ENCODE measurements at places on chromosomes 1 and 21.

DNA sequence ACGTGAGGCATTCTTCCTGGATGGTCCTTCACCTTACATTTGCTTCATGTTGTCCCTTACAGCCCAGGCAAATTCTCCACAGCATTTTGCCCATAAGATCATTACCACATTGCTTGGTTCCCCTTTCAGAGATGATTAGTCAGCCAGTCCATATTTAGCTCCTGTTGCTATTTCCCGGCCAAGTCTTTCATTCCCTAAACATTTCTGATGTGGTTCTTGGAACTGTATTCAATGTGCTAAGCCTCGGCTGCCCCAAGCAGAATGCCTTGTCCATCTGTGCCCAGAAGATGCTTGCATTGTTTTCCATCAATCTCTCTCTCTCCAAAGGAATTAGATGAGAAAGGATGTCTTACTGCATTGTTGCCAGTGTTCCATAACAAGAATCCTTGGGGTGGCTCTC, 420.9 kb upstream of the CAMK1G start:
- no peak for DNase-seq

DNA sequence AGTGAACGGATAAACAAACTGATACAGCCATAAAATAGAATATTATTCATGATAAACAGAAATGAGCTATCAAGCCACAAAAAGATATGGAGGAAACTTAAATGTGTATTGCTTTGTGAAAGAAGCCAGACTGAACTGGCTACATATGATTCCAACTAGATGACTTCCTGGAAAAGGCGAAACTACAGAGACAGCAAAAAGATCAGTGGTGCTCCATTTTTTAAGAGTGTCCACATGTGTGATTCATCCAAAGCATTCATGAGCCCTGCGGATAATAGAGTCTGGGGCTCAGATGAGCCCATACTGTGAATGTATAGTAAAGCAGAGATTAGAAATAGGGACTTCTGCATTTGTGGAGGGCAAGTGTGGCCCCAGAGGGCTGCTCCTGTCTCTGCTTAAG, 7.8 kb upstream of the TMEM222 start:
- no peak for DNase-seq

DNA sequence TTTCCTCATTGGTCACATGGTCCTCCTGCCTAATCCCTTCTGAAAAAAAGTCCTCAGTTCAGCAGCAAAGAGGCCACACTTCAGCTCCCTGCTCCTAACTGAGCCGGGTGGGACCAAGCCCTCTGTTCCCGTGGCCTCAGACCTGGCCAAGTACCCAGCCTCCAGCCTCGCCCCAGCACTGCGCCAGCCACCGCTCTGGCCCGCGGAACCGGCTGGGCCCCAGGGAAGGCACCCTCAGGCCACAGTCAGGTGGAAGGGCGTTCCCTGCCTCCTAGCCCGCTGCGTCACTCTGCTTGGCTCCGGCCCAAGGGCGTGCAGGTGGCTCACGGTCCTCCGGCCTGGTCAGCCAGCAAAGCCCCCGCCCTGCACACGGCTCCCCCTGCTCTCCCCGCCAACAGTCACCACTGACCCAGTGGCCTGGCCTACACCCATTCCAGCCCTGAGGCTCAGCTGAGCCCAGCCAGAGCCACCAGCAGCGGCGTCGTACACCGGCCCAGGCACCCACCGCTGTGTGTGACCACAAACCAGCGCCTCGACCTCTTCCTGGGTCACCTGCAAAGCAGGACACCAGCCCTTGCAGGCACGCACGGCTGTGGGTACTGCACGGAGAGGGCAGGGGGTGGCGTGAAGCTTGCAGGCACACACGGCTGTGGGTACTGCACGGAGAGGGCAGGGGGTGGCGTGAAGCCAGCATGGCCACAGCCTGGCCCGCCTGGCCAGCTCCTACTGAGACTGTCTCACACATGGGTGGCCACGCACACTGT, 19.4 kb downstream of the NADK start:
- no peak for DNase-seq

DNA sequence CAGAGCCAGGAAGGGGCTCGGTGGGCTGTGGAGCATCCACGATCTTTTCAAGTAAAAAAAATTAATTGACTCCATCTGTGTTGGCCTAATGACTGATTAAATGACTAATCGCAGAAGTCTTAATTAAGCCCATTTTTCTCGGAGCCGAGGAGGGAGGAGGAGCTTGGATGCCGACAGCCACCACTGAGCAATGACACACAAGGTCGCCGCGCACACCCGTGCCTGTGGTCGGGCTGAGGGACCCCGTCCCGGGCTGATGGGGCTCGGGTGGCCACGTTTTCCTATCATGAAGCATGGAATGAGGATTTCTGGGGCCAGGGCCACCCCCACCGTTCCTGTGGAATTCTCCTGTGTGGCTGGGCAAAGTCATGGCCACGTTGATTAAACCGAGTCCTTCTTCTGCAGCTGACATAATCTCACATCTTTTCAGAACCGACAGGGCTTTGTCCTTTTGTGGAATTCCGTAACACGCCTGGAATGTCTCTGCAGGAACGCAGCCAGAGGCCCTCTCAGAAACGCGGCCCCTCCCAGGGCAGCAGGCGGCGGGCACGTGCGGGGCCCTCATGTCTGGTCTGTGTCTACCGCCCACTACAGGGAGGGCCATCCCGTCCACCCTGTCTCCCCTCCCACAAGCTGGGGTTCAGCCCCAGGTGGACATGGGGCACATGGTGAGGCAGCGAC, 60.7 kb downstream of the MORN1 start:
- DNase-seq, result no peak

GRCh38 chr1:178498896-178499675, 2.3 kb upstream of the CLEC20A start:
- no peak for DNase-seq

- no peak for DNase-seq
Observed at GRCh38 chr1:189596197-189596596, 881.5 kb downstream of the BRINP3 start.

- no peak for DNase-seq
Observed at GRCh38 chr21:31142600-31142999, 104.3 kb upstream of the KRTAP19-8 start.

- DNase-seq, result no peak
Observed at GRCh38 chr1:89712420-89712819, 79.5 kb downstream of the LRRC8C start.

GRCh38 chr1:244221991-244222390, 170.9 kb downstream of the ZBTB18 start:
- DNase-seq, result no peak

GRCh38 chr1:206583707-206584648, 28.3 kb downstream of the EIF2D start:
- peak; percentile 51 for DNase-seq

GRCh38 chr1:225882694-225883615, 775 bp upstream of the TMEM63A start:
- no peak for DNase-seq

DNA sequence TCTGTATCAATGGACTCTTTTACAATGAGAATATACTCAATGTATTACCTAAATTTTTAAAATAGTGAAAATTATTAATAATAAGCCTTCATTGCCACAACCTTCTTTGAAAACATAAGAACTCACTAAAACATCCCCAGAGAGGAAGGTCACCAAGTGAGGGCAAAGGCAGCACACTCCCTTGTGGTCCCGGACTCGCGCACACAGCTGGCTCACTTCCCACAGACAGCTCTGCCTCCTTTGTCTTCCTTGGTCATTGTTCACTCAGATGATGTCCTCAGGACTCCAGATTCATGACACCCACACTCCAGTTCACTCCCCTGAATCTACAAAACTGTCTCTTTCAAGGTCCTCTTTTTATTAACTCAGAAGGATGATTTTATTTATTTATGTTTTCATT, 19.2 kb upstream of the UBR4 start:
- DNase-seq, result no peak

DNA sequence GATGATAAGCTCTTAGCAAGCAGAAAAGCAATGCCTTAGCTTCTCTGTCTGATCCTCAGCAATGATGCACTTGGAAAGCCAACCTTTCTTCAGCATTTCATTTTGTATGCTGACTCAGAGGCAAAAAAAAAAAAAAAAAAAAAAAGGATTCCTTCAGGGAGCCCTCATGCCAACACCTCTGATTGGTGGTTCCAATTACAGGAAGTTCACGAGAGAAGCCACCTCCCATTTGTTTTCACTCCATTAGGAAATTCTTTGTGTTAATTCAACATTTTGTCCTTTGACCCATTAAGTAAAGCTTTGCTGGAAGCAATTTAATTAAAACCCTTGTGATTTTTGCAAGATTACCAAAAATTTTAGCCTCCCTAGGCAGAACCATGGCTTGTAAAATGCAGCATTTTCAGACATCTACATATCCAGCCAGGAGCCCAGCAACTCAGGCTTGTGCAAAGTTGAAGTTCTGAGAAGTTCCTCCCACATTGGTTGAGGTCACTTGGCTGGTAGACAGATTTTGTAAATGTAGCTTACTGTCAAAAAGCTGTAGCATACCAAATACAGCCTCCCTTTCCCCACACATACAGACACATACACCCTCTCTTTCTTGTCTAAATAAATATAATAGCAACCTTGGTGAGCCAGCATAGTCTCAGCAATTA, 27.1 kb upstream of the VTCN1 start:
- DNase-seq, result no peak

DNA sequence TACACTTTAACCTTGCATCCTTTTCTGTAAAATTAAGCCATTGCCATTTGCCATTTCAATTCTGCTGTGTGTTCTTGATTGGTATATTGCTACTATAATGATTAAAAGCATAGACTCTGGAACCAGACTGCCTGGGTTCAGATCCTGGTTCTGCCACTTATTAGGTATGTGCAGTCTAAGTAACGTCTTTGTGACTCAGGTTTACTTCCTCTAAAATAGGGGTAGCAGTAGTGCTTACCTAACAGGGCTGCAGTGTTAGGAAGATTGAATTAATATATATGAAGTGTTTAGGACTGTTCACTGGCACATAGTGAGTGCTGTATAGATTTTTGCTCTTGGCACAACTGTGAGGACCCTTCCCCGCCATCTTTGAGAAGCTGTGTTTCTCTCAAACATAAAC, 4.4 kb downstream of the CDC42 start:
- no peak for DNase-seq

DNA sequence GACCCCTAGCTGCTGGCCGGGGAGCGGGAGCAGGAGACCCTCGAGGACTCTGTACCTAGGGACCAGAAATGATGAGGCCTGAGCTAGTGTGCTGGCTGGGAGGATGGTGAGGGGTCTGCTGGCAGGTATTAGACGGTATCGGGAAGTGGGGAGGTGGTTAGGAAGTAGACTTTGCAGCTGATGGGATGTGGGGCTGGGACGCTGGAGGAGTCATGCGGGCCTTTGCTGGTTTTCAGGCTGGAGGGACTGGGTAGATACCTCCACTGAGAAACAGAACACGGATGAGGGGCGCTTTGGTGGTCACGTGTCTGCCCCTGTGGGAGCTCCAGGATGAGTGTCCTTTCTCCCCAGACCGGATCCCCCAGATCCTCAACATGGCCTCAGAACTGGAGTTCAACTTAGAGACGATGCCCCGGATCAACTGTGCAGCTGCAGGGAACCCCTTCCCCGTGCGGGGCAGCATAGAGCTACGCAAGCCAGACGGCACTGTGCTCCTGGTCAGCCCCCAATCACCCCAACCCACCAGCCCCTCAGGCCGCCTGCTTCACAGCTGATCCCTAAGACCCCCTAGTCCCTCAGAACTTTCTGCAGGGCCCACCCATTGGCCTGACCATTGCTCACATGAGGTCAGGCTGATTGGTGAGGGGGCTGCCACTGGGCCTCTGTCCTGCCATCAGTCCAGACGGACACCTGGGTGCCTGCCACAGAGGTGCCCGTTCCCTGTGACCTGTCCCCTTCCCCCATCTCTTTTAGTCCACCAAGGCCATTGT, 8.0 kb downstream of the TIE1 start:
- DNase-seq, result no peak

- DNase-seq, result no peak
Observed at GRCh38 chr1:242842094-242842493, 317.6 kb upstream of the PLD5 start.

DNA sequence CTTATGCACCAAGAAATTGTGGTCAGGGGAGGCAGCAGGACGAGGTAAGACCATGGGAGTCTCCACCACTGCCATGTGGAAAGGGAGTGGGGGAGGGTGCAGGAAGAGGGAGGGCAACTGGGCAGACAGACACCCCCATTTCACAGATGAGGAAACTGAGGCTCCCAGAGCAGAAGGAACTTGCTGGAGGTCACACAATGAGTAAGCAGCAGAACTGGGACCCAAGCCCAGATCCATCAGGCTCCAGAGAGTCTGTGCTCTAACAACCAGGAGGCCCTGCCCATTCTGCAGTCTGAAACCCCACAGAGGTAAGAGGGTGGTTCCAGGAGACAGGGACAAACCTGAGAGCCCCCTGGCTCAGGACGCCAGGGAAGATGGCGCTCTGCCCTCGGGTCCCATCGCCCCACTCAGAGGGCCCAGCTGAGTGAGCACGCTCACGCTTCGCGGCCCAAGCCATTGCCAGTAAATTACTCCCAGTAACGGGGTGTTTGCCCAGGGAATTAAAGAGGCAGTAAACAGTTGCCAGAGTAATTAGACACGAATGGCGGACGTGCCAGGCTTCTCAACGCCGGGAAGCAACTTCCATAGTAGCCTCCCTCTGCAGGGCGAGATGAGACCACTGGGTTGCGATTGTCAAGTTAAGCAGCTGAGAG, 59.2 kb downstream of the MATN1 start:
- DNase-seq, result no peak

GRCh38 chr1:207352554-207352953, 31.1 kb downstream of the CD55 start:
- no peak for DNase-seq

- no peak for DNase-seq
Observed at GRCh38 chr1:193320270-193320669, 133.9 kb upstream of the B3GALT2 start.

GRCh38 chr1:83762416-83762815, 236.5 kb downstream of the TTLL7 start:
- DNase-seq, result no peak

DNA sequence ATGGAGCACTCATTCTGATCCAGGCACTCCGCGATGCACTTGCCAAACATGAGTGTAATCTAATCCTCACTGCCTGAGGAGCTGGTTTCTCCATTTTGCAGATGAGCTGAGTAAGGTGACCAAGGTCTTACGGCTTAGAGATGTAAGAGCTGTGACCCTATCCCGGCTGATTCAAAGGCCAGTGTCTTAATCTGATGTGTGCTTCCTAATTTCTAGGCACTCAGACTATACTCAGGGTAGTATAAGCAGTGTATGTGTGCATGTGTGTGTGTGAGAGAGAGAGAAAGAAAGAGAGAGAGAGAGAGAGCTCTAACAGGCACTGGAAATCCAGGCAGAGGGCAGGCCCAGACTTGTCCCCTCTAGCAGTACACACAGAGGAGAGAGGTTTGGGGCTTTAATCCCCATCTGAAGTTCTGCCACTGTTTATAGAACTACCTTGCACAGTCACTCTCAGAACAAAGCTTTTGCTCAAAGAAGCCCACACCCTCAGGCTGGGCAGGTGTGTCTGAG, 188.2 kb downstream of the ZBTB18 start:
- DNase-seq, result no peak

DNA sequence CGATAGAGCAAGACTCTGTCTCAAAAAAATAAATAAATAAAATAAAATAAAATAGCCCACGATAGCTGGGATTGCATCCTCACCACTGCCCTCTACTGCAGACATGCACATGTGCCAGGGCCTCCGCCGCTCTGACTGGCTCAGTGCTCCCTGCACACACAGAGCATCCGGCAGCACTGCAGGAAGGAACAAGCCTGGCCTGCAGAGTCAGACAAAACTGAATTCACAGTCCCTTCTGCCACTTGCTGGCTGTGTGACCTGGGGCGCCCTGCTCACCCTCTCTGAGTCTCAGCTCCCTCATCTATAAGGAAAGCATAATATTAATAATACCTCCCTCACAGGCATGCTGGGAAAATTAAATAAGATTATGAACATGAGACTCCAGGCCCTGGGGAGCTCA, 35.4 kb downstream of the CSMD2 start:
- DNase-seq, result no peak

GRCh38 chr1:64578270-64578973, 108.5 kb downstream of the CACHD1 start:
- no peak for DNase-seq
